Inflammatory macrophage treated with lipopolysaccharide for 4 hours (primary cell): ENCODE measurements at places on chromosomes 4 and X.

GRCh38 chr4:12924253-12924652 is 559.9 kb downstream of the RAB28 start:
- no peak for DNase-seq

DNA sequence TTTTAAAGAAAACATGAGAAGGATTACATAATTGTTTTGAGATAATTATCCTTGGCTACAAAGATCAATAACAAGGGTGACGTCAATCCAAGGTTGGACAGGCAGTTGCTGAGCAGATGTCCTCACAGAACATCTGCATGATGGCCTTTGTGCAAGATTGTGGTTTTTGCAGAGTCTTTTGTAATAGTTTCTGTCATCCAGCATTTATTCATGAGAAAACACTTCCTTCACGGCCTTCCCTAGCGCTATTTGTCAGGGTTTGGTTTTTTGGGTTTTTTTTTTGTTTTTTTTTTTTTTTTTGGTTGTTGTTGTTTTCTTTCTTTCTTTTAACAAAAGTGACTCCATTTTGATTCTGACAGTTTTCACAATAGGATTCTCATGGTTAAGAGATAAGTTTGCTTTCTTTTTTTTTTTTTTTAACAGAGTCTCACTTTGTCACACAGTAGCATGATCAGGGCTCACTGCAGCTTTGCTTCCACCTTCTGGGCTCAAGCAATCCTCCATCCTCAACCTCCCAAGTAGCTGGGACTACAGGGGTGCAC is 31.5 kb upstream of the ELF2 start:
- DNase-seq = peak; percentile 97

- peak; percentile 11 for DNase-seq
Measured at GRCh38 chrX:10615931-10616774, 4.2 kb downstream of the MID1 start.

DNA sequence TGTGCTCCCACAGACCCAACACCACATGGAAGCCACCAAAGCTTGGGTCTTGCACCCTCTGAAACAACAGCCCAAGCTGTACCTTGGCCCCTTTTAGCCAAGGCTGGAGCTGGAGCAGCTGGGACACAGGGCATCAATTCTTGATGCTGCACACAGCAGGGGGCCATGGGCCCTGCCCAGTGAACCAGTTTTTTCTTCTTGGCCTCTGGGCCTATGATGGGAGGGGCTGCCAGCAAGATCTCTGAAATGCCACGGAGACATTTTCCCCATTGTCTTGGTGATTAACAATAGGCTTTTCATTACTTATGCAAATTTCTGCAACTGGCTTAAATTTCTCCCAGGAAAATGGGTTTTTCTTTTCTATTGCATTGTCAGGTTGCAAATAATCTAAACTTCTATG is 49.0 kb downstream of the SPANXA2 start:
- DNase-seq = no peak

- DNase-seq = no peak
Measured at GRCh38 chr4:5340991-5341451, 289.7 kb downstream of the STK32B start.

DNA sequence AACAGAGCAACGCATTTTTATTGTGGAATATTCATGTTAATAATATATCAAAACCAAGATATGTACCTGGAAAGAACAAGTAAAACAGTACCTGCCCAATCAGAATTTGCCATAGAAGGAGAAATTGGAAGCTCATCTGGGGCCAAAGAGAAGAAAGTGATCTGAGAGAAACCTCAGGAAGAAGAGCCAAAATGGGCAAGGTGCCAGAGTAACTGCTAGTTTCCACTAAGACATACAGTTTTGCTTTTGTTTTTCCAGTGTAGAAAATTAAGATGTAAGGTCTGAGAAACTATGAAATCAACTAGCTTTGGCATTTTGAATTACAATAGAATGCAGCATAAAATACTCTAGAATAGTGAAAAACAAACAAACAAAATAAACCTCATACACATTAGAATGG is 2201.2 kb downstream of the ARAP2 start:
- no peak for DNase-seq

DNA sequence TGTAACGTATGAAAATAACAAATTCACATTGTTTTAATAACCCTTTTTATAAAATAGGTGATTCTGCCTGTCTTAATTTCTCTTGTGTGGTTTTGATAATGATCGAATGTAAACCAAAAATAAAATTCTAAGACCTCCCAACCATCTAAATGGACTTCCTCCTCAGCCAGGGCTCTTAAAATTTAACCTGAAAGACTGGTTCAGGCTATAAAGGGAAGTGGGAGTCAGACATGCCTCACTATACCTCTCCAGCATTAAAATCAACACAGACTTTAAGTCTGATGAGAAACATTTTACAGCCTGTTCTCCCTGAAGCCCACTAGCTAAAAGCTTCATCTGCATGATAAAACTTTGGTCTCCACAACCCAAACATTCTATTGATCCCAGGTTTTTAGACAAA is 97.6 kb upstream of the STIM2 start:
- no peak for DNase-seq

GRCh38 chr4:189771696-189772361 is 168.8 kb upstream of the FRG1 start:
- no peak for DNase-seq

DNA sequence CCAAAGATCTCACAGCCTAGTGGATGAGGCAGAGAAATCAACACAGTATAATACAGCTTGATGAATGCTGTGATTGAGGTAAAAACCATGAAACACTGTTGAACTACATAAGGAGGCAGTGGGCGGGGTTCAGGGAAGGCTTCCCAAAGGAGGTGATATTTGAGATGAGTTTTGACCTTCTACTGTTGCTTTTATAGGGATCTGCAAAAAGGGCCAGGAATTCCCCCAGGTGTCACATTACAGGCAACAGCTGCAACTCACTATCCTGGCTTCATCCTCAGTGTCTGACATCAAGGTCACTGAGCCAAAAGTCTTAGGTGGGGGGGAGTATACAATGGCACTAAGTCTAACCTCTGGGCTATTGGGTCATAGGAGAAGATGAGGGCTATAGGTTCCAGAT is 185.7 kb upstream of the NRK start:
- DNase-seq = no peak

GRCh38 chr4:43932448-43932847 is 516.2 kb downstream of the KCTD8 start:
- DNase-seq = no peak

- peak; percentile 54 for DNase-seq
Measured at GRCh38 chr4:36254371-36254770, 10.1 kb upstream of the ARAP2 start.

DNA sequence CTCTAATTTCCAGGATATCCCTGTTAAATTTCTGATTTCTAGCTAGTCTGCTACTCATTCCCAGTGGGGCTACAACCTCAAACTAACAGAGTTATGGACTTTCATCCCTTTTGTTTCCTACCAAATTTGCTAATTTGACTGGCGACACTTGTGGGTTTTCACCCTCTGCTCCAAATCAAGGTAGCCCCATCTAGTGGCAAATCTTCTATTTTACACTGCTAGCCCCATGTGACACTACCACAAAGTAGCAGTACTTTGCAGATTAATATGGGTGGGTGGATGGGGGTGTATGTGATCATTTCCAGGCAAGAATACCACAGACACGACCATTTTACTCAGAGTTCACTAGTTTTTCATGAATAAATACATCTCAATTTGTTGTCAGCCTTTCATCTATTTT is 150.3 kb downstream of the MSL3 start:
- peak; percentile 42 for DNase-seq

GRCh38 chr4:88971536-88971935 is 85.4 kb downstream of the FAM13A start:
- DNase-seq = peak; percentile 55

DNA sequence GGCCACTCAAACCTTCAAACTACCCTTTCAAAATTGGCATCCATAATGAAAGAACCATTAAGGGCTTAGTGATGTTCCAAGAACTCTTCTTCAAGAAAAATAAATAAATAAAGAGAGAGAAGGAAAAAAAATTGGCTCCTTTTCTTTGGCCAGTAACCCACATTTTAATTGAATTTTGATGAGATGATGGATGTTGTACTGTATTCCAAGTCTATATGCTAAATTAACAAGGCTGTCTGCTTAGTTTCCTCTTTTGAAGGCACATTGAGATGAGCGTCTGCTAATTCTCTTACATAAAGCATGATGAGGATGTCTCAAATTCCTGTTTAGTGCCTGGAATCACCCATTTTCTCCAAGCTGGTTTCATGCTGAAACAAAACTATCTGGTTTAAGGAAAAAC is 33.4 kb downstream of the PHOX2B start:
- no peak for DNase-seq

GRCh38 chr4:146450524-146450923 is 71.2 kb downstream of the SLC10A7 start:
- DNase-seq = peak; percentile 10

GRCh38 chr4:182724414-182724813 is 192.8 kb downstream of the DCTD start:
- no peak for DNase-seq

DNA sequence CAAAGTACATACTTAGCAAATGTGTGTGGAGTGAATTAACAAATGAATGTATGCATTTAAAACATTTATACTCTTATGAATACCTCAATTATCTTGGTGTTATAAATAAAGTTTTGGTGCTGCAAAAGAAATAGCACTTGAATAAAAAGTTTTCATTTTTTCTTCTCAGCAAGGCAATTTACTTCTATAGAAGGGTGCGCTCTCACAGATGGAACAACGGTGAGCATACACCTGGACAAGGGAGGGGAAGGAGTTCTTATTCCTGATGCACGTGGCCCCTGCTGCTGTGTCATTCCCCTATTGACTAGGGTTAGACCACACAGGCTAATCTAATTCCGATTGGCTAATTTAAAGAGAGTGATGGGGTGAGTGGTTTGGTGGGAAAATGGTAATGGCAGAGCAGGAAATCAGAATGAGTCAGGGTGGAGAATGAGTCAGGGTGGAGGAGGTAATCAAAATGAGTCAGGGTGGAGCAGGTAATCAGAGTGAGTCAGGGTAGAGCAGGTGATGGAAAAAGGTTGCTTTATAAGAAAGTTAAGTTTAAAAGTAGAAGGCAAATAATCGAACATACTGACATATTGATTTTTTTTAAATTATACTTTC is 28.2 kb upstream of the PGK1 start:
- no peak for DNase-seq

DNA sequence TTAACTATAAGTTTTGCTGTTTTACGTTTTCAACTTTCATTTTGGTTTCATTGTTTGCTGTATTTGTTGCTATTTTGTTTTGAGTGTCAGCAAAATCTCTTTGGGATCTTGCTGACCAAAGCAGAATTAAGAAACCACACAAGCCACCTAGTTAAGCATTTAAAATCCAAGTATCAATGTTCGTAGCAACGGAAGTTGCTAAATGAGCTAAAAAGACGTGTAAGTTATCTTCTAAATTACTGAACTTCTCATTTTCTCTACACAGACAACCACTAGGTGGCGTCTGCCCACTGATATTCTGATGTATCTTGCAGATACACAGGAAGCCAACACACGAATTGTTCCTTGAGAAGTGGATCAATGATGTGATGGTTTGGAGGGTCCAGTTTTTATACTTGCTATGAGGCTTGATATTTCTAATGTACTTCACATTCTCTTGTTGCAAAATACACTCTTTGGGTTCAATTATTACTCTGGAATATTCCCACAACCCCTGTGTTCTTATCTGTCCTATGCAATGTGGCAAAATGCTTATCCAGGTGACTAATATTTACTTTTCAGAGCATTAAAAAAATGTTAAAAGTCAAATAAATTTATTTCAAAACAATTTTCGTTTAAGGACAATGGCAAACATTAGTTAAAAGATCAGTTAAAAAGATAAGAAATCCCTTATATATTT is 250.5 kb downstream of the TECRL start:
- peak; percentile 65 for DNase-seq

- DNase-seq = no peak
Measured at GRCh38 chr4:48813964-48814363, 16.9 kb upstream of the OCIAD1 start.

DNA sequence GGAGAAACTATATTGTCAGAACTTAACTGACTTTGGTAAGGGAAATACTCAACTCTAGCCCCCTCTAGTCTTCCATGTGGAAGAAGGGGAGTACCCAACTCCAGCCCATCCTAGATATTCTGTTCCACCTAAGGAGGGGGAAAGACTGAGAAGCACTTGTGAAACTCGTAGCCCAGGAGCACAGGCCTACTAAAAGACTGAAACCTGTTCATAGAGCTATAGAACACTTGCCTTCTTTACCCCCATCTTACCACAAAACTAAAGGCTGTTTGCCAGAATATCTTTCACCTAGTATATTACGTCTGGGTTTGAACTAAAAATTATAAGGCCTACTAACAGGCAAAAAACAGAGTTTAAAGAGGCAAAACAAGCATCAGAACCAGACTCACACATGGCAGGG is 15.5 kb downstream of the CLDN22 start:
- no peak for DNase-seq

DNA sequence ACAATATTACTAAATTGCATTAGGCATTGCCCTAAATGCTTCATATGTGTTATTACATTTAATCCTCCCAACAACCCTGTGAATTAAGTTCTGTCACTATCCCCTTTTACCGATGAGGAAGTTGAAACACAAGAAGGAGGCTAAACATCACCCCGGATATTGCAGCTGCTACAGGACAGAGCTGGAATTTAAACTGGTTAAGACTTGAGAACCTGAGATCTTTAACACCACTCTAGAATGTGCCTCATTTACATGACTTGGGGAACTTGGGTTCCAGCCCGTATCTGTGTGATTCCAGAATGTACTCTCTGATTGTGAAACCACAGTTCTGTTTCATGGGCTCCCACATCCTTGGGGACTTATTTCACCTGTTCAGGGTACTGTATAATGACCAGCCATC is 165.1 kb upstream of the PPARGC1A start:
- no peak for DNase-seq
